Activated CD4-positive, alpha-beta T cell treated with anti-CD3 and anti-CD28 coated beads, Interleukin-2, amount 10 ng/mL, durations not matched to agents 24 days and 14 days (primary cell): ENCODE measurements at places on chromosomes 13 and 19. TPM values are rescaled to one million over a fixed set of nuclear protein-coding genes. Genes with fewer than 3 reads are reported as not detected.

DNA sequence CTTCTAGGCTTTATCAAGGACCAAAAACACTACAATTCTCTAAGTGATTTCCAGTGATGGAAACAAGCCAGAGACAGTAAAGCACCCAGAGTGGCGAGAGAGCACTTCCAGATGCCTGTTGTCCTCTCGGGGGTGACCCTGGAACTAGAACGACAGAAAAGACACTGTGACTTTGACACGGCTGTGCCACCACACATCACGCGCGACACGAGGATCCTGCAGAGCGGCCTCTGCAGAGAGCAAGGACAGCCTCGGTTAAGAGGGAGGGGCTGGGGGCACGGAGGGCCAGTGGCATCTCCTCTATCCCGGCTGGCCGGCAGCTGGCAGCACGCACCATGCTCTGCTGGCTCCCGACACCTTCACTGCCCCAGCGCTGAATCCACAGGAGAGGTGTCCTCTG lies 42.3 kb downstream of the SUGP2 start:
- H3K36me3 ChIP-seq: peaks cover 30% of the 10 kb centered on the region
- H3K27ac ChIP-seq: no peak overlapping the region
- H3K27me3 ChIP-seq: peaks cover 10% of the 10 kb centered on the region
- DNase-seq: no peak

DNA sequence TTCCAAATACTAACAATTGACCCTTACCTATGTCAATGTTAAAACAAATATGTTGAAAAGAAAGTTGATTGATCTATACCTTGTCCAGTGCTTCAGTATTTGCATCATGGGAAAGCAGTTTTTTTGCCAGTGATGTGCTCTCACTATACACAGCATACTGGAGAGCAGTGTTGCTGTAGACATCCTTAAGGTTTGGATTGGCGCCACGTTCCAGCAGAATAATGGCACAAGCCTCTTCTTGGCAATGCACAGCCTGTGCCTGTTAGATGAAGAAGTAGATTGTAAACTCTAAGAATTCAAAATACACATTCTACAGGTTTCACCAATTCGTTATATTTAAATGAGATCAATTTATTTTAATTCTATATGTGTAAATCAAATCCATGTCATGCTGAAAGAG lies 43.9 kb upstream of the C1QTNF9B start:
- no peak overlapping the region for H3K27ac ChIP-seq
- DNase-seq: no peak
- H3K36me3 ChIP-seq: no peaks in the 10 kb centered on the region
- H3K27me3 ChIP-seq: peaks cover 60% of the 10 kb centered on the region

DNA sequence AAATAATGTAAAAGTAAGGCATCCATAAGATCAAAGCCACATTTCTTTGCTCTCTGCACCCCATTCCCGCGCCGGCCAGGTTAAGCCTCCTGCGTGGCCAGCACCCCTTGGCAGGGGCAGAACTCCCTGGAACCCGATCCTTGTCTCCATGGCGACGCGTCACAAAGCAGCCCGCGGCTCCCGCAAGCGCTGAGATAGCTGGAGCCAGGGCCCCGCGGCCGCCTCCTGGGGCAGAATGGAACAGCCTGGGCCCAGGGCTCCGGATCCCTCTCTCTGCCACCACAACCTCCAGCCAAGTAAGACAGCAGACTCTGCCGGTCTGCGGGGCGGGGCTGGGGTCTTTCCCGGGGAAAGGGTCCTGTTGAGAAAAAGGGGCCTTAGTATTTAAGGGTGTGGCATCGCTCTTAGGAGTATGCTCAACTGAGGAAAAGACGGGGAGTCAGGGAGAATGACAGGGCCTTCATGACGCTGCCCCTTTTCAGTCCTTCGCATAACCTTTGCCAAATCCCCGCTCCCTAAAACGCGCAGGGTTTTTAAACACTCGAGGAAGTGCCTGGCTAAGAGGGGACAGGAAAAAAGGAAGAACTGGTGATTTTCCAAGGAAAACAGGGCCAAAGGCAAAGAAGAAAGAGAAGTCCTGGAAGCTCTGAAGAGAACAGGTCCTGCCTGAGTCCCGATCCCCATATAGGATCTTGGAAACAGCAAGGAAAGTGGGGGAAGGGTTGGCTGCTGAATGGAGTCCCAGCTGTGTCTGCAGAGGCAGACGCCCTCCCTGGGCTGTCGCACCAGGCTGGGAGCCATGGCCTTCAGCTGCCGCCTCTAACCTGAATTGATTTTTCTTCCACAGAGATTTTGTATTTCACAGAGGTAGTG lies at the start of gene TEX26:
Gene TEX26, plus strand, starts transcription at position 176 of the 873 bp plus-strand sequence. Its CDS starts 60 bp downstream, at position 236.
- H3K27me3 ChIP-seq: peaks cover 39% of the 10 kb centered on the region
- no peaks in the 10 kb centered on the region for H3K4me1 ChIP-seq
- H3K27ac ChIP-seq: no peak within 1 kb of the TSS
- no peaks in the 10 kb centered on the region for H3K36me3 ChIP-seq

GRCh38 chr19:28426730-28427225 lies 786.2 kb downstream of the UQCRFS1 start:
- no peak for DNase-seq
- no peaks in the 10 kb centered on the region for H3K36me3 ChIP-seq
- no peak overlapping the region for H3K4me3 ChIP-seq
- H3K4me1 ChIP-seq: peaks cover 21% of the 10 kb centered on the region
- no peaks in the 10 kb centered on the region for H3K27me3 ChIP-seq

The FCER2 gene
- not detected in 2 replicates for total RNA-seq
